Activated T-helper 17 cell treated with anti-CD3 and anti-CD28 coated beads, Interleukin-2, amount 50 U/mL, for 72 hours (primary cell): ENCODE measurements at places on chromosomes 4 and X. TPM values are rescaled to one million over a fixed set of nuclear protein-coding genes. Genes with fewer than 3 reads are reported as not detected.

The ODAM gene
- not detected for total RNA-seq

The KIT gene
- 1.2 TPM for total RNA-seq

The NDST3 gene
- total RNA-seq, result not detected

The TMEM131L gene
- 30.9 TPM for total RNA-seq

The RBMX2 gene
- total RNA-seq, result 25.2 TPM

The GPRIN3 gene
- 43.5 TPM for total RNA-seq

The AMBN gene
- total RNA-seq, result not detected

The SYN1 gene
- total RNA-seq, result 4.3 TPM

The PRAF2 gene
- total RNA-seq, result 21.7 TPM

The WDR17 gene
- 1.3 TPM for total RNA-seq

The CT45A5 gene
- total RNA-seq, result not detected

DNA sequence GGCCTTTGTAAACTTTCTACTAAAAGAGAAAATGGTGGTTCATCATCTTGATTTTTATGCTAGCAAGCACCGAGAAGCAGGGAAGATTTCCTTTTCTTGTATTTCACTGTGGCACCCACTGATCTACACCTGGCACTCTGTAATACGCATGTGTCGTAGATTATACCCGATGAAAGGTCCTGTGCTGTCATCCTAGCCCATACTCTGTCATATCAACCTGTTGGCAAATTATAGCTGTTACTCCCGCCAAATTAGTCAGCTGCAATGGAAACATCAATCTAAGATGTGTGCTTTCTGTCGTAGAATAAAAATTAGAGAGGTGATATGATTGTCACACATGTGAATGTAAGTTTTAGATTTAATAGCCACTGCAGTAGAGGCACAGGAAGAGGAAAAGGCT, 263.4 kb upstream of the PITX2 start:
- ATAC-seq, result no peak

DNA sequence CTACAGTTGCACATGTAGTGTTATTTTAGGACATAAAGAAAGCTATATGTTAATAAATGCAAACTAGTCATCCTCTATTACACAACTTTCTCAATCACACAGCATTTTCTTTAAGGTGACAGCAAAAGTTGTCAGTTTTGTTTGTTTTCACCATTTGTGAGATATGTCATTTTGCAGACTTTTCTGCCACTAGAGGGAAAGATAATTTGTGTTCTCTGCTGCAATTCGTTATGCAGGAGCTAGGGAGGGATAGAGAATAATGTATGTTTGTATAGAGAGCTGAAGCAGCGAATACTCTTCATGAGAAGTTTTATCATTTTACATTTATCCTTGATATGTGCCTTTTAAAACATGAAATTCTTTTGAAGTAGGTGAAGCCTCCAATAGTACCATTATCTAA, 670.6 kb upstream of the ATOH1 start:
- ATAC-seq, result no peak

GRCh38 chr4:80184053-80184824, 13.1 kb upstream of the PRDM8 start:
- ATAC-seq, result peak; percentile 85

DNA sequence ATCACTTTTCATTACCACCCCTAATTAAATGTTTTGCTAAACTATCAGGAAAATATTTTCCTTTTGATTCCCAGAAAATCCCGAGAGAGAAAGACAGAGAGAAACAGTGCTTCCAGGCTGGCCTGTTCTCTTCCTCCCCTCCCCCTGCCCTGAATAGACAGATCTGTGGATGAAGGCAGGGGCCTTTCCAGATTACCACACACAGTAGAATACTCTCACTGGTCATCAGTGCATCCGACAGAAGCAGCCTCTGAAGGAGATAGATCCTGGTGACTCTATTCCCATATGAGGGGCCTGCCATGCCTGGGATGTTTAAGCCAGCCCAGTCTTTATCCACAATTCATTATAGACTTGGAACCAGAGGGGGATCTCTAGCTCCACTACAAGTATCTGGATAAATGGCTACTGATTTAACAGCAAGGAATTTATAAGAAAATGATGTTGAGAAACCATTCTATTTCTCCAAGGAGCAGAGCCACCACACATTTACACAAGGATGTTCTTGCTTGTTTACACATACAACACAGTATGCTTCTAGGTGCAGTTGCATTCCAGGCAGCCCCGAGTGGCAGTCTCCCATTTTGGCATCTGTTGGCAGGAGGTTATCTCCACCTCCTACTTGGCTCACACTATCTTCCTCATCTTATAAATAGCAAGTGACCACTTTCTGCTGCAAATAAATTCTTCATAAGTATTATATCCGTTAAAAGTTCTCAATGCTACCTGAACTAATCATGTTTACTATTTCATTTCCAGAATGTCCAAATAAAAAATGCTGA, 115.8 kb downstream of the HS6ST2 start:
- no peak for ATAC-seq

DNA sequence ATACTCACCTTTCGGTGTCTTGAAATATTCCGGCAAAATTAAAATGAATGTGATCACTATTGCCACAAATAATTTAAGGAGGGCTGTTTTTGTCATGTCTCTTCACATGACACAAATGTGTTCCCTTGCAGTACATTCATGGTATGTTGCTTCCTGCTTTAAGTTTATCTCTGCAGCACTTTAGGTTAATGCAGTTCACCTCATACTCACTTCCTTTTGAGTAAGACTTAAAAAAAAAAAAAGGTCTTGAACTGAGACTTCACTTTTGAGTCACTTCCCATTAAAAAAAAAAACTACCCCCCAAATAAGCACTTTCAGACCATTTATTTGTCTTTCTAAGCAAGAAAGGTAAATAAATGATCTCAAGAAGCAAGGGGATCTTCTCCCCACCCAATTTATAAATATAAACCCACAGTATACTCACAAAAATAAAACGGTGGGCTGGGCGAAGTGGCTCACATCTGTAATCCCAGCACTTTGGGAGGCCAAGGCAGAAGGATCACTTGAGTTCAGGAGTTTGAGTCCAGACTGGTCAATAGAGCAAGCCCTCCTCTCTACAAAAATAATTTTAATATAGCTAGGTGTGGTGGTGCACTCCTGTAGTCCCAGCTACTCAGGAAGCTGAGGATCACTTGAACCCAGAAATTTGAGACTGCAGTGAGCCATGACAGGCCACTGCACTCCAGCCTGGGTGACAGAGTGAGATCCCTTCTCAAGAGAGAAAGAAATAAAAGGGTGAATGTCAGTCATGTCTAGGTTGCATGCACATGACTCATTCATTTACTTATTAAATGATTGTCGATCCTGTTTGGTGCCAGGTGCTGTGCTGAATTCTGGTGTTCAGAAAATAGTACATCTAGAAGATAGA, at the start of gene TMEM156:
Gene TMEM156, minus strand, starts transcription at position 192 of the 868 bp plus-strand sequence. Its CDS starts 96 bp downstream, at position 96.
- ATAC-seq, result peak; percentile 88

GRCh38 chrX:153537526-153538295, 20.3 kb downstream of the ATP2B3 start:
- no peak for ATAC-seq

- ATAC-seq, result peak; percentile 34
Observed at GRCh38 chrX:44874420-44875184, 1.6 kb downstream of the KDM6A start.

DNA sequence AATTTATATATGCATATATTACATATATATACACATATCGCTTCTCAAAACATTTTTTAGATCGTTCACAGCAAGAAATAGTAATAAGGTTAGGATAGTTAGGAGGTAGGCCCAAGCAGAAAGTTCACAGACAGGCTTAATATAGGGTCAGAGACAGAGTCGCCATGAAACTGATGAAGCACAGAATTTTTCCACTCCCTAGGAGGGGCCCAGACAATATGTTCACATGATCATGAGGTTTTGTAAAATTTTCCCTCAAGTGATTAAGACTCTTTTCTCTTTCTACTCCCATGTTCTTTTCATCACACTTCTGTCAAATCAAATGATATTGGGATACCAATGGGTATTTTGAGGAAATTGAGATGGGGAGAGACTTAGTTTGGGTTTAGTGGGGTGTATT, 5.2 kb upstream of the ENAM start:
- ATAC-seq, result peak; percentile 69

DNA sequence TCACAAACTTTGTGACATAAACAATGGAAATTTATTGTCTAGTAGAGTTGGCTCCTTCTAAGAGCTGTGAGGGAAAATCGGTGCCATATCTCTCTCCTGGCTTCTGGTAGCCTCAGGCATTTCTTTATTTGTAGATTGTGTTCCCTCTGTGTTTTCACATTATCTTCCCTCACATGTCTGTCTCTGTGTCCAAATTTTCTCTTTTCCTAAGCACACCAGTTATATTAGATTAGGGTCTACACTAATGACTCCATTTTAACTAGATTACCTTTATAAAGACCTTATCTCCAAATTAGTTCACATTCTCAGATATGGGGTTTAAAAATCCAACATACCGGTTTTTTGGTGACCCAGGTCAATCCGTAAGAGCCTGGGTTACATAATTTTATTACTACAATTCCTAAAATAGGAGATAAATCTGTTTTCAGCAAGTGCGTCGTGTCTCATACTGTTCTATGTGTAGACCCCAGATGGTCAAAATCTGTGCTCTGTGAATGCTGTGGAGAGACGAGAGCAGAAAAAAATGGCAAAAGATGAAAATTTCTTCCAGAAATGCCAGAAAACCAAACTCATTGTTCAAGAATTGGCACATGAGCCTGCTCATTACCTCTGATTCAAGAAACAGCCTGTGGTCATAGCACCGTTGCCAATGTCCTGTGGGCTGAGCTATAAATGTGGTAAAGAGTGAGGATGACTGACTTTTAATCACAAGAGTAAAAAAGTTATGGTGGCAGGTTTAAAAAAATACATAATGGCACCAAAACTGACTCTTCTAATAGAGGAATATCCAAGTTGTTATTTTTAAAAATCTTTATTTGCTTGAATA, 574.7 kb downstream of the PCDH7 start:
- ATAC-seq, result no peak

DNA sequence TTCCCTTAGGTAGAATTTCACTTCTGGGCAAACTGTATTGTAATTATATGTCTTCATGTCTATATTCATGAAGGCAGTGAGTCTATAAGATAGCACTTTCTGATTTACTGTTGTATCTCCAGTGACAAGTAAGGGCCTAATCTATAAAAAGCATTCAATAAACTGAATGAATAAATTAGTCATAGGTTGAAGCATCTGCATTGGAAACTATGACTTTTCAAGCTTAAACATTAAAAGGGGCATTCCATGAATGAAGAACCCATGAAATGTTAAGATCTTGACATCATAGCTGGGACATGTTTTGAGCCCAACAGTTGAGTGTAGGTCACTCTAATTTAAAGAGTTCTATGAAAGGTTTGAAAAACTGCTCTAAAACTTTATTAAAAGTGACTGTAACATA, 159.3 kb upstream of the LCORL start:
- no peak for ATAC-seq

GRCh38 chrX:42102586-42103282, 179.4 kb upstream of the CASK start:
- ATAC-seq, result no peak

GRCh38 chr4:99723612-99724011, 66.0 kb upstream of the C4orf54 start:
- ATAC-seq, result peak; percentile 76

GRCh38 chr4:87118826-87119225, 101.6 kb downstream of the KLHL8 start:
- peak; percentile 26 for ATAC-seq

- no peak for ATAC-seq
Observed at GRCh38 chr4:84962102-84962501, 4.4 kb downstream of the WDFY3 start.

DNA sequence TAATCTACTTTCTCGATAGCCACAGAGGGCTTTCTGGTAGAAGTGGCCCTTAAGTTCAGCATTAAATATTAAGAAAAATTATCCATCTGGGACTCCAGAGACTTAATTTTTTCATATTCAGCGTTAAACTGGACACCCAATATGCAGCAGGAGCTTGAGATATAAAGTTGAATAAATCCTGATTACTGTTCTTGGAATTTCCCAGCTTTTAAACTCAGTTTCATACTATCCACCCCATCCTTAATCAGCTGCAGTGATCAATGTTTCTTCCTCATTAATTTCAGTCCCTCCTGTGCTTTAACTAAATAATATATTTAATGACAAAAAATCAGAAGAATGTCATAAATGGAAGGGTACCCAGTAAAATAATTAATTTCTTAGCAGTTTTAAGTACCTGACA, 3.6 kb upstream of the FBXL5 start:
- ATAC-seq, result no peak

DNA sequence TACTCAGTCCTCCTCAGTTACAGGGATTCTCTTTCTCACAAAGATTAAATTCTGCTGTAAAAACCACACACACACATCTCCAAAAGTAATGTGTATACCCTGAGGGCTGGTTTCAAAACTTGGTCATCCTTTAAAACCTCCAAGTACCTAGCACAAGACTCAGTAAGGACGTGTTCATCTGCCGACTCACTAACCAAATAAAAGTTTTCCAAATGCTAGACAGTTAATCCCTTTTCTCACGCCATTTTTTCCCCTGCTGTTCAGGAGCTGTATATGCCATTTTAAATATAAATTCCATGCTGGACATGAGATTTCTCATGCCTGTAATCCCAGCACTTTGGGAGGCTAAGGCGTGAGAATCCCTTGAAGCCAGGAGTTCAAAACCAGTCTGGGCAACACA, 3.9 kb upstream of the SAT1 start:
- ATAC-seq, result no peak

- ATAC-seq, result peak; percentile 96
Observed at GRCh38 chr4:145487631-145488030, 6.0 kb downstream of the SMAD1 start.

- ATAC-seq, result peak; percentile 34
Observed at GRCh38 chr4:87975466-87975865, at the start of gene SPP1. TSS of gene SPP1 (plus strand) at chr4:87975714. CDS start at chr4:87976896, 1,182 bp downstream.

DNA sequence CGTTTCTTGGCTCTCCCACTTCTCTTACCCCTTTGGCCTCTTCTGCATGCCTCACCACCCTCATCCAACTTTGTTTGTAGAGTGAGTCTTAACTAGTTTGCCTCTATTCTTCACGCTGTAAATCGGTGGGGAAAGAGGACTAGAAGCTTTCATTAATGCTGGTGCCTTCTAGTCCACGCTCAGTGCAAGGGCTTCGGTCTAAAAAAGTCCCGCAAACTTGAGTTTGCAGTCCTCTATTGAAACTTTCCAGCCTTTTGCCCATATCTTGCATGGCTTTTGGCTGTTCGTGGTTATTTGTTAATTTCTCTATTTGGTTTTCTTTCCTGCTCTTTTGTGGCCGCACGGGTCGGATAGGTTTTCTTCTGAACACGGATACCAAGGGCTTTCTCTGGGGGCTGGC, 868 bp downstream of the DACH2 start:
- ATAC-seq, result no peak

DNA sequence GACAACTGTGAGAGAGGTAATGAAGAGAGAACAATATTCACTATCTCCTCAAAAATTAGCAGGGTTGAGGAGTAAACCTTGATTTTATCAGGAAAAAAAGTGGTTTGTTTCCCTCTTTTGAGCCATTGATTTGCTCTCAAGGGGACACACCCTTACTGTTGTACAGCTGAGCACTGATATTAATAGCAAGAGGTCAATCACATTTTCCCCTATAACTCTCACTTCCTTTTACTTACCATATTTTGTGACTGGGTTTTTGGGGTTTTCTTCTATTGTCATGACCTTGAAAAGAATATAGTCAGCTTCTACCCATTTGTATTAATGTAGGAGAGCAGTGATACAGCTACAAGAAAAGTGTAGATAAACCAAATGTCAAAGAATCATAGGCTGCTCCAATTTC, 70.2 kb upstream of the LONRF3 start:
- no peak for ATAC-seq

- ATAC-seq, result no peak
Observed at GRCh38 chr4:56200275-56200674, 187.0 kb downstream of the AASDH start.

- ATAC-seq, result no peak
Observed at GRCh38 chr4:171478181-171478580, 335.0 kb upstream of the GALNTL6 start.

GRCh38 chr4:41687971-41688370, 60.6 kb downstream of the PHOX2B start:
- no peak for ATAC-seq
